CD4-positive, CD25-positive, alpha-beta regulatory T cell (primary cell): ENCODE measurements at places on chromosomes 6 and 20. TPM values are rescaled to one million over a fixed set of nuclear protein-coding genes. Genes with fewer than 3 reads are reported as not detected.

POM121L2 gene
- total RNA-seq: not detected

TREM2 gene
- total RNA-seq: not detected

GRCh38 chr20:35325401-35325800 is 33.2 kb upstream of the FAM83C start:
- DNase-seq: no peak

- no peak for DNase-seq
These were observed 6.0 kb upstream of the RIPPLY2 start for GRCh38 chr6:83847179-83847578.

DNA sequence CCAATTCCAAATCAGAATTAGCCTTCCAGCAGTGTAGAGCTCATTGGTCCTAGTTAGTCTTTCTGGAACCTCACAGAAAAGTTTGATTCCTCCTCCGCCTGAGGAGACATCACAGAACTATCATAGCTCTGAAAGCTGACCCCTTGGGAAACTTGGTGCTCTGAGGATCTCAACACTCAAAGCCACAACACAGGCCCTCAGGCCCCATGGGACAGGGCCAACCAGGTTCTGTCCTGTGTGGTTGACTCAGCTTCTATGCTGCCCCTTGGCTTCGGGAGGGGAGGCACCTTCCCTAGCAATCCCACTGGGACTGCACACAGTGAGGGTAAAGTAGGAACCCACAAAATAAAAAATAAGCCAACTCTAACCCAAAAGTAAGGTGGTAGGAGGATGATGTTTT is 237.5 kb upstream of the ECI2 start:
- no peak for DNase-seq
